ENCODE measurements at places on chromosomes 11 and 22. TPM values are rescaled to one million over a fixed set of nuclear protein-coding genes. Genes with fewer than 3 reads are reported as not detected.

OR4C16 gene
- polyA plus RNA-seq = not detected

OR51E1 gene
- not detected for polyA plus RNA-seq

ALDH3B2 gene
- polyA plus RNA-seq = 0.65 TPM

CDC45 gene
- 49.3 TPM for polyA plus RNA-seq

OTOG gene
- polyA plus RNA-seq = not detected

CDON gene
- 1.6 TPM for polyA plus RNA-seq

MOV10L1 gene
- not detected for polyA plus RNA-seq

GAB4 gene
- polyA plus RNA-seq = not detected

GNAZ gene
- polyA plus RNA-seq = 0.75 TPM

SPDYC gene
- not detected for polyA plus RNA-seq

RNF26 gene
- polyA plus RNA-seq = 39.1 TPM

EIF4G2 gene
- 444 TPM for polyA plus RNA-seq

CNIH2 gene
- 0.62 TPM for polyA plus RNA-seq

GPR83 gene
- 0.03 TPM for polyA plus RNA-seq

FXYD6 gene
- 0.35 TPM for polyA plus RNA-seq

OR51B5 gene
- not detected for polyA plus RNA-seq

OR2AG2 gene
- 0.31 TPM for polyA plus RNA-seq

DERL3 gene
- 0.15 TPM for polyA plus RNA-seq

ANGPTL5 gene
- polyA plus RNA-seq = not detected

SHISAL1 gene
- polyA plus RNA-seq = 2.9 TPM

OR4D5 gene
- not detected for polyA plus RNA-seq

FGF19 gene
- polyA plus RNA-seq = 0.02 TPM

DLG2 gene
- 0.24 TPM for polyA plus RNA-seq

LUZP2 gene
- polyA plus RNA-seq = not detected

NLRP6 gene
- not detected for polyA plus RNA-seq

PRRG4 gene
- 7.0 TPM for polyA plus RNA-seq

SLC22A25 gene
- polyA plus RNA-seq = not detected

CLDN5 gene
- 0.03 TPM for polyA plus RNA-seq
